Esophagus muscularis mucosa (tissue), 4 donors: ENCODE measurements at places on chromosomes 2 and 18. TPM values are rescaled to one million over a fixed set of nuclear protein-coding genes. Genes with fewer than 3 reads are reported as not detected.

- no peaks in the 10 kb centered on the region for H3K36me3 ChIP-seq
- peak; percentile 74 for DNase-seq
- H3K27ac ChIP-seq = no peak overlapping the region
These were observed 326.6 kb upstream of the ID2 start for GRCh38 chr2:8355102-8355859.

- no peaks in the 10 kb centered on the region for H3K4me1 ChIP-seq
- DNase-seq = no peak
- no peak overlapping the region for H3K4me3 ChIP-seq
- no peak overlapping the region for H3K27ac ChIP-seq
These were observed 258.9 kb upstream of the CHAC2 start for GRCh38 chr2:53508667-53509066.

DNA sequence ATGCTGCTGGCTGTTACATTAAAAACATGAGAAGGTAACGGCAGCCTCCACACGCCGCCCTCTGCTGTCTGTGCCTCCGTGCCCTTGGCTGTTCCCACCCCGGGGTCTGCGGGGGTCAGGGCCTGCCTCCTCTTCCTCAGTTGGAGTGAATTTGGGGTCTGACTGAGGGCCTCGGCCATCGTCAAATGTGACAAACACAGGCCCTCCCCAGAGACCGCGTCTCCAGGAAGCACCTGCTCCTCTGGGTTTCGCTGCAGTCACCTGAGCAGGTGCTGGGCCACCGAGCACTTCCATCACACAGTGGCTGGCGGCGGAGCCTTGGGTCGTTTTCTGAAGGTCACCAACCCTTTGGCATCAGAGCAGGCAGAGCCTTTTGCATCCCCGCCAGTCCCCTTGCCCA lies 70.9 kb downstream of the NFATC1 start:
- H3K36me3 ChIP-seq = peaks cover 18% of the 10 kb centered on the region
- no peak overlapping the region for H3K4me3 ChIP-seq
- no peak for DNase-seq
- H3K4me1 ChIP-seq = peaks cover 6% of the 10 kb centered on the region

- no peaks in the 10 kb centered on the region for H3K4me1 ChIP-seq
- peak; percentile 91 for DNase-seq
- H3K27ac ChIP-seq = no peak overlapping the region
- H3K36me3 ChIP-seq = no peaks in the 10 kb centered on the region
These were observed 146.7 kb upstream of the L3MBTL4 start for GRCh38 chr18:6561420-6561861.

DNA sequence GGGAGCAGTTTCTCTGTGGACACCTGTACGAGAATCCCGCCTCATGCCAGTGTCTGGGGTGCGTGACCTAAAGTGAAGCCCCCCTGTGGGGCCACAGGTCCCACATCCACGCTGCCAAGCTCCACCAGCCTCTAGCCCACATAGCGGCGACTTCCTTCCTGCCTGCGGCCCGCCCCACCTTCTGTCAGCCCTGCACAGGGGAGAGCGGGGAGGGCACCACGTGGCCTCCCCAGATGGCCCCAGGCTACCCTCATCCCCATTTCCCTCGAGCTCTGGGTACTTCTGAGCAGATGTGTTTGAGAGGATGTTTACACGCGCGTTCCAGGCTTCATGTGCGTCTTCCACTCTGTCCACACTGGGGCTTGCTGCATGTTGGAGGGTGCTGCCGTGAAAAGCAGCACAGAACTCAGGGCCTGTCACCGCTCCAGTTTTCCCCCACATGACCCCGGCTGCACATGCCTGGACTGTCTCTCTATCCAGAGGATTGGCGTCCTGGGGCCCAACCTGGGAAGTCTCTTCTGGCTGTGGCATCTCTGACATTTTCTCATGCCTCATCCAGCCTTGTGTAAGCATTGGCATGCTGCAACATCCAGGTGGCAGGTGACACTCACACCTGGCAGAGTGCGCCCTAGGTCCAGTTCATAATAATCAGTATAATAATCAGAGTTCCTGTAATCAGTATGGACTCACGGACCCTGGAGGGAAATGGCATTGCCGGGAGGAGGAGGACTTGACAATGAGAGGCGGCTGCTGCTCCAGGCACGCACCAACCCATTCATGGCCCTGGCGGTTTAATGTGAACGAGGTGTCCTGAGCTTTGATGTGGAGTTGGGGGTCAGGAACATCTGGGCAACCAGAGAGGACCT lies 146.3 kb upstream of the TWIST2 start:
- no peaks in the 10 kb centered on the region for H3K27me3 ChIP-seq
- H3K4me3 ChIP-seq = no peak overlapping the region
- no peaks in the 10 kb centered on the region for H3K36me3 ChIP-seq
- no peak overlapping the region for H3K27ac ChIP-seq
- peak; percentile 89 for DNase-seq
- peaks cover 9% of the 10 kb centered on the region for H3K4me1 ChIP-seq

- DNase-seq = no peak
- no peaks in the 10 kb centered on the region for H3K27me3 ChIP-seq
- H3K27ac ChIP-seq = no peak overlapping the region
These were observed 26.8 kb downstream of the DIS3L2 start for GRCh38 chr2:231988179-231988866.

DNA sequence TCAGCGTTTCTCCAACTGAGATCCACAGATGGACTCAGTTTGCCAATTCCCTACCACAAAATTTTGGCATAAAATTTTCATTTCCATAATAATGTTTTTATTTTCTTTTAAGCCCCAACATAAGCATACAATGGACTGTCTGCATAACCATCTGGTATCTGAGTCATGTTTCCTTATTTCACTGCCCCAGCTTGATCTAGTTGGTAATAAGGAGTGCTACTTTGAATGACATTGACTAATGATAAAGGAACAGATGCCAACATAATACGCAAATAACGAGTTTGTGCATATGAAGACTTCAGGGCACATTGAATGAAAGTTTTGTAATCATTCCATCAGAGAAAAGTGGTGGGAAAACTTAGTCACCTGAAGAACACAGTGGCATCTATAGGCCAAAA lies 8.8 kb upstream of the MBD2 start:
- DNase-seq = no peak
- H3K4me3 ChIP-seq = no peak overlapping the region
- no peak overlapping the region for H3K27ac ChIP-seq
- no peaks in the 10 kb centered on the region for H3K27me3 ChIP-seq
- H3K4me1 ChIP-seq = no peaks in the 10 kb centered on the region
- no peaks in the 10 kb centered on the region for H3K36me3 ChIP-seq

DNA sequence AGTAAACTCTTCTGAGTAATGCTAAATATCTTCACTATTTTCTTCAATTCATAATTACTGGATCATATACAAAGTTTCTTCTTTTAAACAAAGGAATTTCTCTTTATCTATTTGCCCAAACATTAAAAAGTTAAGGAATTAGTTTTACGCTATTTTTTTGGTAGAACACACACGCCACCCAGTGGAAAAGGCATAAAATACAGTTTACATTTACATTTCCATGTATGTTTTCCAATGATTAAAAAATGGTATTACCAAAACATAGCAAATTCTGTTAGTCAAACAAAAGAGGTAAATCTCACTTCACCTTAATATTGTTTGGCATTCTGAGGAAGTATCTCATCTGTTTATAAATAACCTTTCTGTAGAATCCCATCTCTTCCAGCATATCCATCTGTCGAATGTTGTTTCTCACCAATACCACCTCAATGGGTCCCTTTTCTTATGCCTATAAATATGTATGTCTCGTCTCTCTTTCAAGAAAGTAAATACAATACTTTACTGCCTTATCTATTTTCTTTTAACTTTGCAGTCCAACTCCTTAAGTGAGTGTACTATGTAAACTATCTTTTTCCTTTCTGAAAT lies 7.2 kb downstream of the BOLL start:
- no peaks in the 10 kb centered on the region for H3K27me3 ChIP-seq
- no peak overlapping the region for H3K27ac ChIP-seq
- no peak overlapping the region for H3K4me3 ChIP-seq
- DNase-seq = no peak
- no peaks in the 10 kb centered on the region for H3K36me3 ChIP-seq

DNA sequence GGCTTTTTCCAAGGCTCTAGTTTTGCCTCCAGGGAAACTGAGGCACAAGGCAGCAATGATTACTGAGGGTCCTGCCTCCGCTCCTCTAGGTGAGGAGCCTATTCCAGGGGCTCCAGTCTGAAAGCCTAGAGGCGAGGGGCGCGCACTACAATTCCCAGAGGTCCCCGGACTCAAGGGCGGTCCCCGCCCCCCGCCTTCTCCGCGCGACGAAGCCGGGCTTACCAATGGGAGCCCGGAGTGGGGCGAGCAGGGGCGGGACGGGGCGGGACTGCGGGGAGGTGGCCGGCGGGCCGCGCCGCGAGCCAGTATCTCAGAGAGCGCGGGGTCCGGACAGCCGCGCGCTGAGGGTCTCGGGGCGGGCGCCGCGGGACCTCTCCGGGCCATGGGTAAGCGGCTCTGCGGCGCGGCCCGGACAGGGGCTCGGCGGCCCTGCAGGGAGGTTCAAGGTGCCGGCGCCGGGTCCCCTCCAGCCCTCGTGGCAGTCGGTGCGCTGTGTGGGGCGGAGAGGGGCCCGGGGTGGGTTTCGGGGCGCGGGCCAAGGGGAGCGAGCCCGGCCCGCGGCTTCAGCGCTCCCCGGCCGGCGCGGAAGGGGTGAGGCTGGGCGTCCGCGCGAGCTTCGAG lies at the start of gene ARID5A:
ARID5A (plus strand) TSS at position 308 of the 621 bp plus-strand sequence; CDS start at position 383, 75 bp downstream.
- peak; percentile 98 for DNase-seq
- H3K4me3 ChIP-seq = peak within 1 kb of the TSS; percentile 98
- peak within 1 kb of the TSS; percentile 99 for H3K27ac ChIP-seq
- no peaks in the 10 kb centered on the region for H3K27me3 ChIP-seq
- H3K36me3 ChIP-seq = no peaks in the 10 kb centered on the region

- no peaks in the 10 kb centered on the region for H3K36me3 ChIP-seq
- peak; percentile 72 for DNase-seq
- H3K4me3 ChIP-seq = no peak overlapping the region
- no peak overlapping the region for H3K27ac ChIP-seq
- no peaks in the 10 kb centered on the region for H3K27me3 ChIP-seq
These were observed 7.2 kb upstream of the PUM2 start for GRCh38 chr2:20357638-20358389.

The MYOM1 gene
- total RNA-seq = 31.7 TPM

DNA sequence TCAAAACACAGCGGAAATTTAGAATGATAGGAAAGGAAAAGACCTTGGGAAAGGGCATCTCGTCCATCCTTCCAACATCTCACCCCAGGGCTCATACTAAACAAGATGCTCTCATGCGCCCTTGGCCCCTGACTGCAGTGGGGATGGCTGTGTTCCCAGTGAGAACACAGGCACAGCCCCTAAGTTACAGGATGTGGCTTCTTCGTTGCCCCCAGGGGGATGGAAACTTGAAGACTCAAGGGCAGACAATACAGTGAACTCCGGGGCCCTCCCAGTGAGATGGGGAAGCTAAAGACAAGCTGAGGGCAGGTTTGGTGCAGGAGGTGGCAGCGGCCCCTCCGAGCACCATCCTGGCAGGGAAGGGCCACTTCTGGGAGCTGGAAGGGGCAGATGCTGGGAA lies 139.7 kb downstream of the INO80D start:
- H3K27me3 ChIP-seq = no peaks in the 10 kb centered on the region
- no peaks in the 10 kb centered on the region for H3K36me3 ChIP-seq

DNA sequence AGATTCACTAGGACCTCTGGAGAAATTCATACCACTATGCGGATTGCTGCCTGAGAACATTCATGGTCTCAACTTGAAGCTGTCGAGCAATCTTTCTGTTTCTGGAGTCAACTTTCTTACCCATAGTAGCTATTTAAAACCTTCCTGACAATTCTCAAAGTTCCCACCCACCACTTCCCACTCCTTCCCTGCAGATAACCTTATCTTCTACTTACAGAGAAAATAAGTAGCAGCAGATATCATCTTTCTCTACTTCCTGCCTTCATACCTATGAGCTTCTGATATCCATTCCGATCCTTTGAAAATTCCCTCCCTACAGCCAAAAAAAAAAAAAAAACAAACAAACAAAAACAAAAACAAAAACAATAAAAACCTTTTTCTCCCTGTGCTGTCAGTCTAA lies 81.2 kb upstream of the CYRIA start:
- H3K36me3 ChIP-seq = no peaks in the 10 kb centered on the region
- H3K27ac ChIP-seq = no peak overlapping the region
- no peak for DNase-seq
- no peak overlapping the region for H3K4me3 ChIP-seq
- H3K4me1 ChIP-seq = no peaks in the 10 kb centered on the region
- H3K27me3 ChIP-seq = no peaks in the 10 kb centered on the region

The TCF23 gene
- not detected for total RNA-seq

The C2orf15 gene
- not detected for total RNA-seq

DNA sequence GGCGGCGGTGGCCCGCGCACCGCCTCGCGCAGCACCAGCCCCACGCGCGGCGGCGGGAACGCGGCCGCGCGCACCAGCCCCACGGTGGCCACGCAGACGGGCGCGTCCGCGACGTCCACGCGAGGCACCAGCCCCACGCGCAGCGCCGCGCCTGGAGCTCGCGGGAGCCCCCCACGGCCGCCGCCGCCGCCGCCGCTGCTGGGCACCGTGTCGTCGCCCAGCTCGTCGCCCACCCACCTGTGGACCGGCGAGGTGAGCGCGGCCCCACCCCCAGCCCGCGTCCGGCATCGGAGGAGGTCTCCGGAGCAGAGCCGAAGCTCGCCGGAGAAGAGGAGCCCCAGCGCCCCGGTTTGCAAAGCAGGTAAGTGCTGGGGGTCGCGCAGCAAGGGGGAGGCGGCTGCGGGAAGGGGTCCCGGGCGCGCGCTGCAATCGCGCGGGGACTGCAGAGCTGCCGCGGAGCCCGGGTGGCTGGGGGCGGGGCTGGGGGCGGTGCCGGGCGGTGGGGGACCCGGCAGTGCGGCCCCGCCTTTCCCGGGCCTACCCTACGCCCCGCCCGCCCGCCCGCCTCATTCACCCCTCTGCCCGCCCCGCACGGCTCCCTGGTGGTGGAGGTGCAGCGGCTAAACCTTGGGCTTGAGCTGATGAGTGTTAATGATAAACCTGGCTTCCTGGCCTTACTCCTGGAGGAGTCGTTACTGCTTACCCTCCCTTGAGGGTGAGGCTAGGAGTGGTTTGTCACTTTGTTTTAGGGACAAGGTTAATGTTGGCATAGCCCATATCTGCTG lies 851 bp downstream of the FAM117B start:
- H3K36me3 ChIP-seq = no peaks in the 10 kb centered on the region
- DNase-seq = peak; percentile 92
- peak overlapping the region; percentile 90 for H3K27ac ChIP-seq
- no peaks in the 10 kb centered on the region for H3K27me3 ChIP-seq
- peak overlapping the region; percentile 95 for H3K4me3 ChIP-seq

GRCh38 chr2:51224790-51225189 lies 192.9 kb upstream of the NRXN1 start:
- H3K27me3 ChIP-seq = no peaks in the 10 kb centered on the region
- no peaks in the 10 kb centered on the region for H3K4me1 ChIP-seq
- no peak for DNase-seq

DNA sequence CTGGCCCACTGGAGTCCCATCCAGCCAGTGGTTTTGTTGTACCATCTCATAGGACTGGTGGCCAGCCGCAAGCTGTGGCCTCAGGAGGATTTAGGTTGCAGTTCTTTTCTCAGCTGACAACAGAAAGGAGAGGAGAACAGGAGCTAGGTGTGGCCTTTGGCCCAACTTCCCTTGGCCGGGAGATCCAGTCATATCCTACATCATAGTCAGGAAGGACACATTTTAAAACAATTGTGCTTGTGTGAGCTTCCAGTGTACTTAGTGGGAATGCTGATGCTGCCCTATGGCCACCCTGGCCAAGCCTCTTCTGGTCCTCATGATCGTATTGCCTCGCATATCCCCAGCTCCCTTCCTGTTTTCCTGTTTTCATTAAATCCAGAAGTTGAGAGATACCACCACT lies 98.1 kb downstream of the WDSUB1 start:
- peaks cover 5% of the 10 kb centered on the region for H3K4me1 ChIP-seq
- H3K27ac ChIP-seq = no peak overlapping the region
- H3K27me3 ChIP-seq = no peaks in the 10 kb centered on the region
- H3K36me3 ChIP-seq = peaks cover 58% of the 10 kb centered on the region
- no peak overlapping the region for H3K4me3 ChIP-seq

The GULP1 gene
- 40.4 TPM for total RNA-seq
